Stimulated activated CD8-positive, alpha-beta memory T cell treated with anti-CD3 and anti-CD28 coated beads, Interleukin-4, amount 100 ng/mL, for 4 hours (primary cell): ENCODE measurements at places on chromosomes 3 and 15.

DNA sequence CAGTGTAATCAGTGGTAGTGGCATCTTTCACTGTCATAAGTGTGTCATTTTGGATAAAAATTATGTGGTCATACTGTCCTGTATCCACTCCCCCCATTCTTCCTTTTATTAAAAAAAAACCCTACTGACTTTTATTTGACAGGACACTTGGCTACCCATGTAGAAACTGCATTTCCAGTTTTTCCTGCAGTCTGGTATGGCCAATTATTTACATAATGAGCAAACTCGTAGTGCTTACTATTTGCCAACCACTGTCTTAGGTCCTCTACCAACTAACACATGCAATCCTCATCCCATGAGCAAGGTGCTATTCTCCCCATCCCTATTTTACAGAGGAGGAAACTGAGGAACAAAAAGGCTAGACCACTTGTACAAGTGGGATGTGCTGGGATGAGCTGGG lies 129.1 kb downstream of the MECOM start:
- DNase-seq, result no peak

- no peak for DNase-seq
These were observed 23.9 kb downstream of the ATP13A3 start for GRCh38 chr3:194462936-194463335.

DNA sequence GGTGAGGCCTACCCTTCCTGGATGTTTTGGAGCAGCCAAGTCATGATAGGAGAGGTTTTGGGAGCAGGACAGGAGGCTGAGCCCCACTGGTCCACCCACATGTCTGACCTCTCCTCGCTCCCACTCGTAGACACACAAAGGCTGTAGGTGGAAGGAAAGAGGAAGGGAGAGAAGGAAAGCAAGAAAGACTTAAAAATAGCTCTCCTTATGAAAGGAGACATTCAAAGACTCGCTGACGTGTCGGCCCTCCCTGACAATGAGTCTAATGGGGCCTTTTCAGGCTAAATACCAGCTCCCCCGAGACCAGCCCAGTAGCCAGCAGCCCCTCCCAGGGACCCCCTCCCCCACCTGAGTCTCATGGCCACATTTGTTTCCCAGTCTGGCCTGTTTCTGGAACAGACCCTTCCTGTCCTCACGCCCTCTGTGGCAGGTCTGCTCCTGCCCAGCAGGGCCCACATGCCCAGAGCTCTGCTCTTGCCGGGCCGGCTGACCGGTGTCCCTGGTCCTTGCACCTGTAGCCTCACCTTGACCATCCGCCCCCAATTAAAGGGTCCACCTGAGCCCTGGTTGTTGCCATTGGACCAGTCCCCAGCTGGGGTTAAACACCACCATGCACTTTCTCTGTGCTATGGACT lies 49.3 kb downstream of the FGD5 start:
- no peak for DNase-seq

DNA sequence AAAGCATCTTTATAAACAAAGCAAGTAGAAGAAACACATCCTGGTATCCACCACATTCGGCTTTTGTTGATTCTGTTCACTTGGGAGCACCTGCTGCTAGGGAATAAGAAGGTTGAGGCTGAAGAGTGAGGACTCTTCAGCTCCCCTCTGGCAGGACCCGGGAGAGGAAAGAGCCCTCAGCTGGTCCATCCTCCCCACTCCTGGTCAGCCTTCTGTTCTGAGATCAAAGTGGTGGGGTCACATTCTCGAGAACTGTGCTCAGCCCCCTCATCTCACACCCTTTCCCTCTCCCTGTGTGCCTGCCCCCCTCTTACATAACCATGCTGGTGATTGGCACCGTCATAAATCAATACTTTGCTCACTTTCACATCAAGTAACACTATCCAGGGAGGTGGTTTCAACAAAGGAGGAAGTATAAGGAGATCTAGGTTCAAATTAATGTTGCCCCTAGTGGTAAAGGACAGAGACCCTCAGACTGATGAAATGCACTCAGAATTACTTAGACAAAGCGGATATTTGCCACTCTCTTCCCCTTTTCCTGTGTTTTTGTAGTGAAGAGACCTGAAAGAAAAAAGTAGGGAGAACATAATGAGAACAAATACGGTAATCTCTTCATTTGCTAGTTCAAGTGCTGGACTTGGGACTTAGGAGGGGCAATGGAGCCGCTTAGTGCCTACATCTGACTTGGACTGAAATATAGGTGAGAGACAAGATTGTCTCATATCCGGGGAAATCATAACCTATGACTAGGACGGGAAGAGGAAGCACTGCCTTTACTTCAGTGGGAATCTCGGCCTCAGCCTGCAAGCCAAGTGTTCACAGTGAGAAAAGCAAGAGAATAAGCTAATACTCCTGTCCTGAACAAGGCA lies at the start of gene NR1I2:
Gene NR1I2, plus strand, starts transcription at position 772 of the 869 bp plus-strand sequence.
- no peak for DNase-seq

DNA sequence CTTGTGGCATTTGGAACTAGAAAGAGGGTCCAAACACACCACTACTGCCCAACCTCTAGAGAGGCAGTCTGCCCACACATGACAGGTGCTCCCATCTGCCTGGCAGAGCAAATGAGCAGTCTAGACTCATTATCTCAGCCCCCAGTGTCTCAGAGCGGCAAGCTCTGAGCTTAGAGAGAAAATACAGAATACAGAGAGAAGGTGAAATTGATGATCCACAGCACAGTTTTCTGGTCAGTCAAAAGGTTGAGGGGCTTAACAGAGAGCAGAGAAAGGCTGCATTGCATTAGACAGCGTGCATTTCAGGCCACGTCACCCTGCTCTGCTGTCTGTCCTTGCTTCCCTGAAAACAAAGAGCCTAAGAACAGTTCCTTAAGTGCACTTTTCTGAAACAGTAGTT lies 135.1 kb downstream of the KCNMB2 start:
- DNase-seq, result no peak

DNA sequence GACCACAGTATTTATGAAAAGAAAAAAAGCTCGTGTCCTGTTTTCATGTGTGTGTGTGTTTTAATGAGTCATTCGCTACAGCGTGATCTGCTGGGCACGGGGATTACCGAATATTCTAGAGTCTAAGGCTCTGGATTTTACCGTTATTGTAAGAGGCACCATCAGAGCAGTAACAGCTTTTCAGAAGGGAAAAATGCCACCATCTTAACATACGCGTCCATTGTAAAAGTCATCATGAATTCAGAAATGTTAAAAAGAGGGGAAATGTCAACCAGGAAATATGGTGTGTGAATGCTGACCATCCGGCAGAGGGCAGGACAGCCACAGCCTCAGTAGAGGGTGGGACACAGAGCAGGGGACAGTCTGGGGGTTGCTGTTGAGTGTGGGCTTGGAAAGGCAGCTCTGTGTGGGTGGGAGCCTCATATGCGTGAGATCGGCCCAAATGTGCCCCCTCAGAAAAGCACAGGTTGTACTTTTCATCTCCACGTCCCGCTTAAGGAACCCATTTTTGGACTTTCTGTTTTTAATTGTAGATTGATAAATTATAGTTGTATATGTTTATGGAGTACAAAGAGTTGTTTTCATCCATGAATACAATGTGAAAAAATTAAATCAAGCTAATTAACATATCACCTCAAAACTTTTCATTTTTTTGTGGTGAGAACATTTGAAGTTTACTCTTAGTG lies 69.6 kb downstream of the ASB7 start:
- no peak for DNase-seq

- DNase-seq, result no peak
These were observed 35.8 kb upstream of the LRRFIP2 start for GRCh38 chr3:37210230-37210629.

DNA sequence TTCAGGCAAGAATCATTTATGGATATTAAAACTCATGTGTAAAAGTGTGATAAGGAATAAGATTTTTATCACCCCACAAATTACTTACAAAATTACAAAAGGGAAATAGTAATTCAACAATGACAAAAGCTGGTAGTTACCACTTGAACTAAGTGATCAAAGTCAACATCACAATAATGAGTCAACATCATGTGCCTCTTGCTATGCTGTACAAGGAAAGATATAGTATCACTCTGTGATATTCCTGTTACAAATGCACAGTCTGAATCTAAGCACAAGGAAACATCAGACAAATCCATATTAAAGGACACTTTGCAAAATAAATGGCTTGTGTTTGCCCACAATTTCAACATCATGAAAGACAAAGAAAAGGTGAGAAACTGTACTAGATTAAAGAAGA lies 90.5 kb upstream of the PLCL2 start:
- DNase-seq, result no peak

GRCh38 chr3:116034794-116035193 lies 410.5 kb downstream of the LSAMP start:
- no peak for DNase-seq

GRCh38 chr3:105145511-105145910 lies 221.2 kb upstream of the ALCAM start:
- no peak for DNase-seq

GRCh38 chr3:123150449-123151215 lies 51.1 kb upstream of the SEC22A start:
- no peak for DNase-seq

GRCh38 chr3:15032650-15033049 lies 32.5 kb downstream of the MRPS25 start:
- no peak for DNase-seq

GRCh38 chr3:108065096-108065495 lies 25.7 kb downstream of the CD47 start:
- no peak for DNase-seq

GRCh38 chr15:49720261-49720660 lies 99.4 kb downstream of the DTWD1 start:
- no peak for DNase-seq

GRCh38 chr3:115151921-115152320 lies 4.8 kb upstream of the ZBTB20 start:
- no peak for DNase-seq

GRCh38 chr15:100714749-100715342 lies 112.5 kb downstream of the ASB7 start:
- DNase-seq, result no peak

GRCh38 chr15:70271422-70272088 lies 173.8 kb upstream of the TLE3 start:
- no peak for DNase-seq

GRCh38 chr15:50256188-50257041 lies 9.1 kb downstream of the HDC start:
- no peak for DNase-seq

- no peak for DNase-seq
These were observed 2.0 kb downstream of the FOXP1 start for GRCh38 chr3:71581457-71582035.

- no peak for DNase-seq
These were observed 72.2 kb downstream of the DLG1 start for GRCh38 chr3:197226179-197226578.

GRCh38 chr3:20246662-20247061 lies 60.7 kb upstream of the SGO1 start:
- no peak for DNase-seq

DNA sequence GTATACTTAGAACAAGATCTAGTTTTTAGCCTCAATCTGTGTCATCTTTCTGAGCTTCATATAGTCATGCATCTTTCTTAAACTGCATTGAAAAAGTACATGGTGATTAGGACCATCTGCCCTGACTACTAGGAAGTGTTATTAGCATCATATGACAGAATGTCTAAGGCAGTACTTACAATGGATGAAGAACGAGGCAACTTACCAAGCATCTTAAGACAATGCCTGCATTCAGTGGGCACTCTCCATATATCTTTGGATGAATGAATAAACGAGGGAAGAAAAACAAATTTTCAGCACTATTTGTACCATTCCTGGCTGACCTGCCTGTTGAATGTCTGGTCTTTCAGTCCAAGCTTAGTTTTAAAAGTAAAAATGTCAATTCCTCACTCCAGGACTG lies 185.4 kb upstream of the EPHA3 start:
- no peak for DNase-seq

- no peak for DNase-seq
These were observed 79.7 kb downstream of the FBN1 start for GRCh38 chr15:48565560-48566482.

- no peak for DNase-seq
These were observed 18.2 kb downstream of the DCUN1D1 start for GRCh38 chr3:182962166-182962565.

DNA sequence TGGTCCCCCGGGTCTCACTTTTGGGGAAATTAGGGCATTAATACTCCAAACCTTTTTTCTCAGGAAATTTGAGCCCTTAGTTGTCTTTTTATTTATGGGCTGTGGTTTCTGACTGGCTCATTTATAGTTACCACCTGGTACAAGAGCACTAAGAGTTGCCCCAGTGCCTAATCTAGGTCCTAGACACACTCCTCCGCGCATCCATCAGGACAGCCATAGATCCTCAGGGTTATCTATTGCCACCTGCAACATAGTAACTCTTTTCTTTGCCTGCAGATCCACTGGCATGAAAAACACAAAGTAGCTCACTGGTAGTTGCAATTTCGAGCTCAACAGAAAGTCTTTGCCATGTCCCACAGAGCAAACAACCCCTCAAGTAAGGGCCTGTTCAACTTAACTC lies 576.4 kb upstream of the ROBO2 start:
- DNase-seq, result no peak

- DNase-seq, result no peak
These were observed 34.7 kb downstream of the LMLN start for GRCh38 chr3:197994736-197995135.

- no peak for DNase-seq
These were observed 76.2 kb upstream of the PLCL2 start for GRCh38 chr3:16808393-16809107.

- DNase-seq, result no peak
These were observed 412.0 kb downstream of the FHIT start for GRCh38 chr3:60839246-60839645.
